ENCODE measurements at places on chromosomes 4 and X.

DNA sequence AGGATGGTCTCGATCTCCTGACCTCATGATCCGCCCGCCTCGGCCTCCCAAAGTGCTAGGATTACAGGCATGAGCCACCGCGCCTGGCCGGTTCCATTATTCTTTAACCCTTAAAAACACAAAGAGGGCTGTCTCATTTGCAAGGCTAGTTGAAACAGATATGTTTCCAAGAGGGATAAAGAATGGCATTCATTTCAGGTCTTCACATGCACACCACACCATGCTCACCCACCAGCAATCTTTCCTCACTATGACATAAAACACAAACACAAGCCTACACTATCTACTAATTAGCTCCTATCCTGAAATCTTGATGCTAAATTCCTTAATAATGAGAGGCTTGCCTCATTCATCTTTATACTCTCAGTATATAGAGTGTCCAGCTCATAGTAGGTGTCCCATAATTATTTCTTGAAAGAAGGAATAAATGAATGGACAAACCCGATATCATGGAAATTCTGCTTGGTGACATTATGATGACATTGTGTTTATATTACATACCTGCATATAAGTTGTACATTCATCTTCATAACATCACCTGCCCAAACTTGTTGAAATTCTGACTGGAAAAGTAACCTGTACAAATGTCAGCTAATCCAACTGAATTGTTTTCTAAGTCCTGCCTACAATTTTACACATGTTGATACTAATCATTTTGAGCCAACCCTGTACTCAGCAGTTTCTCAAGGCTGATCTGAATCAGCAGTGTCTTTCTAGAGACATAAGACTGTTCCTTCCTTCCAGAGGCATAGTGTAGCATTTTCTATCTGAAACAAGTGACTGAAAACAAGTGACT is 408.5 kb downstream of the KLHL13 start:
- no peak for DNase-seq

DNA sequence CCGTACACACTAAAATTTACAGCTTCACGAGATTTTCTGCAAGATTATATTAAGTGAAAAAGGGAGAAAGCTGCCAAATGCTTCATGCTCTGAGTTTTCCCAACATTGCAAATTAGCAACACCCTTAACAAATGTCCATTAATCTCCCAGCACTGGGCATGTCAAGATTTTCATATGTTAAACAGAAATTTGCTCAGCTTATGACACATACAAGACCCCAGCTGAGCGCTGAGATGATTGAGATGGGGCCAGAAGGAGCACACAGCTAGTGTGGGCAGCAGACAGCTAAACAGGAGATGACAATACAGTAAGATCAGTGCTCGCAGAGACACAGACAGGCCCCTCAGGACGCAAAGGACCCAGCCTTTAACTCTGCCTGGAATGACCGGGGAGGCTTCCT is 208.8 kb downstream of the STK32B start:
- no peak for DNase-seq

GRCh38 chr4:153791746-153792617 is 3.1 kb upstream of the SFRP2 start:
- no peak for DNase-seq

- DNase-seq = no peak
These were observed 586.6 kb downstream of the RAPGEF2 start for GRCh38 chr4:159689526-159689925.

DNA sequence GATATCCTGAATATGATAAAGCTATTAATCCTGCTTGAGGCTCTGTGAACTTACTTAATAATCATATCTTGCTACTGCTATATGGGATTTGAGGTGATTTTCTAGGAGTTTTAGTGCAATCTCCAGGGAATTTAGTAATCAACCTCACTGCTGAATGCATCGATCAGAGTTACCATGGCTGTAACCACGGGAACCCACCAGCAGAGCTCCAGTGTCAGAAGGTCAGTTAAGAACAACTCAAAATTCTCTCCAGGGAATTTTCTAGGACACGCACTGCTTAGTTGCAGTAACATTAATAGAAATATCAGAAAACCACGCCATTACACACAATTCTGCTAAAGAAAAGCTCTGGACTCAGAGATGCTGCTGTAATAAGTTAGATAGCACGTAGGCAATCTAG is 1477.2 kb upstream of the TENM3 start:
- DNase-seq = no peak

Data from NCI-H187 (cell line).